ENCODE measurements at places on chromosomes 2 and 18.

DNA sequence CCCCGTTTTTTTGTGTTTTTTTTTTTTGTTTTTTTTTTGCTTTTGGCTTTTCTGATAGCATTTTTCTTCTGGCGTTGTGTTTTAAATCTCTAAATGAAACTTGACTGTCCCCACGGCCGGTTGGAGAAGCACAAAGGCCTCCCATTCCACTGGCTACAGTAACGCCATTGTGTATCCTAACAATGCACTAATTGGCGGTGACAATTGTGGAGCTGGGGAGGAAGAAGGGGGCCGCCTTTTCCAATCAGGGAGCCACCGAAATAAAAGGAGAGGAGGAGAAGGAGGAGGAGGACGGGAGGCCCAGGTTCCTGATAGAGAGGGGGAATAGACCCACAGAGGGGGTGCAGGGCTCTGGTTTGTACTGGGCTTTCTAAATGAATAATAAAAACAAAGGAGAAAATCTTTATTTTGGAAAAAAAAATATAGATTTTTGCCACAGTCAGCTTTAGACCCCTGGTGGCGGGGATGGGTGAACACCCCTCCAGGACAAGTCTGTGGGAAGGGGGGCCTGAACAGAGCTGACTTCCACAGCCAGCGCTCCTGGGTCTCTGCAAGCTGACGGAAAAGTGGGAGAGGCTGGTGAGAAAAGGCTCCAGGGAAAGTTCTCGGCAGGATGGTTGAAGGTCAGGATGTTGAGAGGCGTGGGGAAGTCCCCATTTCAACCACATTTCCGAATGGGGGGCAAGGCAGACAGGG is 43.7 kb upstream of the FZD5 start:
- DNase-seq, result no peak

GRCh38 chr2:44649381-44649780 is 287.6 kb downstream of the CAMKMT start:
- no peak for DNase-seq

DNA sequence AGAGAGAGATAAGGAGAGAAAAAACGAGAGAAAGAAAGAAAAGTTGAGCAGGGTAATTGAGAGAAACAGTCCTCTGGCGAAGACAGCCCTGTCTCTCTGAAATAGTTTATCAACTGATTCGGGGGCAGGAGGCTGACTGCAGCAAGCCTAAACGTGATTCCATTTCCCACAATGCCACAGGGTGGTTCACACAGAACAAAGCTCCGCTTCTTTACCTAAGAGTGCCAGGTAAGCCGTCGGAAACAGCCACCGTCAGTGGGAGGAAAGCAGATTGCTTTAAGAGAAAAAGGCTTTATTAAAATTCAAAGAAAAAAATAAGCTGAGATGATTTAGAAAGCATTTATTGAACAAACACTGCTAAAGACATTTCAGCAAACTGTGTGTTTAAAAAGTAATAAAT is 271.4 kb upstream of the POU3F3 start:
- DNase-seq, result no peak

GRCh38 chr2:230266638-230267037 is 41.1 kb downstream of the SP140 start:
- no peak for DNase-seq
